Glutamatergic neuron (in vitro differentiated cells): ENCODE measurements at places on chromosomes 16 and 17.

DNA sequence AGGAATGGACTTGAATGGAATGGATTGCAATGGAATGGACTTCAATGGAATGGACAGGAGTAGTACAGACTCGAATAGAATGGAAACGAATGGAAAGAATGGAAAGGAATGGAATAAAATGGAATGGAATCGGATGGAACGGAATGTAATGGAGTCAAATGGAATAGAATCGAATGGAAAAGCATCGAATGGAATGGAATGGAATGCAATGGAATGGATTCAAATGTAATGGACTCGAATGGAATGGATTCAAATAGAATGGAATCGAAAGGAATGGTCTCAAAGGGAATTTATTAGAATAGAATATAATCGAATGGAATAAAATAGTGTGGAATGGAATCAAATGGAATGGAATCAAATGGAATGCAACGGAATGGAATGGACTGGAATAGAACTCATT is 484.9 kb upstream of the WSB1 start:
- DNase-seq, result no peak

DNA sequence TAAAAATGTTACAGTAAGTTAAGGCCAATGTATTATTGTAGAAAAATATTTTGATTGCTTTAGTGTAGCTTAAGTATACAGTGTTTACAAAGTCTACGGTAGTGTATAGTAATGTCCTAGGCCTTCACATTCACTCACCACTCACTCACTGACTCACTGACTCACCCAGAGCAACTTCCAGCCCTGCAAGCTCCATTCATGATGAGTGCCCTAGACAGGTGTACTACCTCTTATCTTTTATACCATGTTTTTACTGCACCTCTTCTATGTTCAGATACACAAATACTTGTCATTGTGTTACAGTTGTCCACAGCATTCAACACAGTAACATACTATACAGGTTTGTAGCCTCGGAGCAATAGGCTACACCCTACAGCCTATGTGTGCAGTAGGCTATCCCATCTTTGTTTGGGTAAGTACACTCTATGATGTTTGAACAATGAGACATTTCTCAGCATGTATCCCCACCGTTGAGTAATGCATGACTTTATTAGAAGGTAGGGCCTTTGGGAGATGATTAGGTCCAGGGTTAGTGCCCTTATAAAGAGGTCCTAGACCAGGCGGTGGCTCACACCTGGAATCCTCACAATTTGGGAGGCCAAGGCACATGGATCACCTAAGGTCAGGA is 117.8 kb downstream of the SLC39A11 start:
- DNase-seq, result no peak

DNA sequence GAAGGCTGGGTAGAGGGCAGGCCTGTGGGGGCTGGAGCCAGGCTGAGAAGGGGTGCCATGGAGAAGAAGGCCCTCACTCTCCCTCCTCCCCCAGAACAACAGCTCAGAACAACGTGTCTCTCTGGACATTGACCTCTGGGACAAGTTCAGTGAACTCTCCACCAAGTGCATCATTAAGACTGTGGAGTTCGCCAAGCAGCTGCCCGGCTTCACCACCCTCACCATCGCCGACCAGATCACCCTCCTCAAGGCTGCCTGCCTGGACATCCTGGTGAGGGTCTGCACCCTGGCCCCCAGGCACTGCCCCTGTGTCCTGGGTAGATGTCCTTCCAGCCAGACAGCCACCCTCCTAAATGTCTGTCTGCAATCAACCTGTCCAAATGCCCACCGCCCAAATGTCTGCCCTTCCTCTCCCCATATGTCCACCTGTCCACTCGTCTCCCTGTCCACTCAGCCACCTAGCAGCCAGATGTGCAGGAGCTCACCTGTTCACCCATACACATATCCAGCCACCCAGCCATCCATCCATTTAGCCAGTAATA is 12.2 kb downstream of the GJD3 start:
- no peak for DNase-seq

- peak; percentile 62 for DNase-seq
Observed at GRCh38 chr17:74677558-74678466, 34.9 kb downstream of the CD300LF start.

DNA sequence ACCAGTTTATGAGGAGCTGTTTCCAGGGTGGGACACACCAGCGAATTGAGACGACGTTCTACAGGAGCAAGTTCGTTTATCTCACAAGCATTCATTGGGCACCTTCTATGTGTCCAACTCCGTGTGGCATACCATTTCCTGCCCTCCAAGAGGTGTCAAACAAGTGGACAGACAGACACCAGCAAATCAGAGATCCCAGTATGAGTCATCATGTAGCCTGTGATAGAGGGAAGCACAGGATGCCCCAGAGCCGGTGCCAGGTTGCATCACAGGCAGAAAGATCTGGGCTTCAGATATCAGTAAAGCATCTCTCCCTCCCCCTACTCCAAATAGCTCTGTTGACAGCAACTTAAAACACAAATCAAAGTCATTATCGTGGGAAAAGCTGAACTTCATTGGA is 31.8 kb upstream of the MAF start:
- no peak for DNase-seq
